T-helper 17 cell (primary cell): ENCODE measurements at places on chromosomes 1 and 21. TPM values are rescaled to one million over a fixed set of nuclear protein-coding genes. Genes with fewer than 3 reads are reported as not detected.

DNA sequence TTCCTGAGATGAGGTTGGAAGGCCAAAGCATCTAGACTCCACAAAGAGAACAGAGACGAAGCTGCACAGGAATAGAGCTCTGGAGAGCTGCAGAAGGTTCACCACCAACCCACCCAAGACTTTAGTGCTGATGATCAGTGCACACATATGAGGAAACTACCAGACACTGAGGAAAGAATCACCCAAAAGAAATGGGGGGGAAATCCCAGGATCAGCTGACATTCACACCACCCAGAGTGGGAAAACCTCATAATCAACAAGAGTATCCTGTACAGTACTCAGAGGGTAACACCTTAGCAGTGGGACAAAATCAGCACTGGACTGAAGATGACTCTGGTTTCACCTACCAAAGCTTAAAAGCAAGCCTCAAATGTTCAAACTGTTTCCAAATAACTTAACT, 36.4 kb downstream of the DENND1B start:
- H3K4me1 ChIP-seq, result peaks cover 46% of the 10 kb centered on the region
- peaks cover 6% of the 10 kb centered on the region for H3K36me3 ChIP-seq
- no peak overlapping the region for H3K27ac ChIP-seq
- H3K4me3 ChIP-seq, result no peak overlapping the region

DNA sequence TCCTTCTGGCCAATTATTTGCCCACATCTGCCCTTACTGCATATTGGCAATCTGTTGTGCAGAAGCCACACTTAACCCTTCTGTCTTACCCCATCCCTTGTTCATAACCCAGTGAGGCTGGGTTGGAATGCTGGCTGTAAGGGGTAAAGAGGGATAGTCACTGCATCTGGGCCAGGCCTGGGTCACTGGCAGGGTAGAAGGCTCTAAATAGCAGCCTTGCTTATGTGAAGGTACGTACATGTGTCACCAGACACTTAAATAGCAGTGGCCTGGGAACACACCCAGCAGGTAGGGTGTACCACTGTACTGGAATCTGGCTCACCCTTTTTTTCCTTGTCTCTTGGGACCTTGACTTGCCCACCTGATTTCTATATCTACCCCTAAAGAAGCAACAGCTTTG, 9.9 kb upstream of the TARS2 start:
- no peaks in the 10 kb centered on the region for H3K36me3 ChIP-seq
- peaks cover 10% of the 10 kb centered on the region for H3K4me1 ChIP-seq
- H3K27me3 ChIP-seq, result no peaks in the 10 kb centered on the region
- no peak overlapping the region for H3K4me3 ChIP-seq

- no peak for DNase-seq
- H3K27ac ChIP-seq, result peak overlapping the region; percentile 29
Measured at GRCh38 chr1:210689826-210690225, 361.1 kb downstream of the HHAT start.

- no peak overlapping the region for H3K4me3 ChIP-seq
- no peaks in the 10 kb centered on the region for H3K36me3 ChIP-seq
- no peak for DNase-seq
- peaks cover 13% of the 10 kb centered on the region for H3K27me3 ChIP-seq
- H3K27ac ChIP-seq, result no peak overlapping the region
Measured at GRCh38 chr1:224896130-224896781, 33.2 kb upstream of the DNAH14 start.

FABP3 gene
- not detected for total RNA-seq

ELAPOR1 gene
- 30.6 TPM for total RNA-seq

ARMH1 gene
- 56.8 TPM for total RNA-seq

CYP4X1 gene
- total RNA-seq, result not detected

MYBPHL gene
- total RNA-seq, result not detected

DNA sequence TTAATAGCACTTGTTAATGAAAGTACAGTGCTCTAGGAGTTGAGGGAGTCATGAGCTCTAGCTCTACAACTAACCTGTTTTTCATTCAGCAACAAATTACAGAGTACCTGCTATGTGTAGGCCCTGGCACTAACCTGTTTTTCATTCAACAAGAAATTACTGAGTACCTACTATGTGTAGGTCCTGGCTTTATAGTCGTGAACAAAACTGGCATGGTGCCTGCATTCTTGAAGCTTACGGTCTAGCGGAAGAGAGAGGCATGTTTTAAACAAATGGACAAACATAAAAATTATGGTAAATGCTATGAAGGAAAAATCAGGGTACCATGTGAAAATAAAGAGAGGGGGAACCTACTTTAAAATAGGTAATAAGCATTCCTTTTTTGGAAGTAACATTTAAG, 2.2 kb upstream of the UBAP2L start:
- no peaks in the 10 kb centered on the region for H3K27me3 ChIP-seq
- DNase-seq, result no peak
- H3K27ac ChIP-seq, result peak overlapping the region; percentile 99
- H3K4me1 ChIP-seq, result peaks cover 39% of the 10 kb centered on the region

CLCA4 gene
- total RNA-seq, result not detected

APP gene
- 87.9 TPM for total RNA-seq

- peaks cover 53% of the 10 kb centered on the region for H3K4me1 ChIP-seq
- no peak for DNase-seq
Measured at GRCh38 chr1:12450756-12451559, 167.1 kb downstream of the DHRS3 start.

DNA sequence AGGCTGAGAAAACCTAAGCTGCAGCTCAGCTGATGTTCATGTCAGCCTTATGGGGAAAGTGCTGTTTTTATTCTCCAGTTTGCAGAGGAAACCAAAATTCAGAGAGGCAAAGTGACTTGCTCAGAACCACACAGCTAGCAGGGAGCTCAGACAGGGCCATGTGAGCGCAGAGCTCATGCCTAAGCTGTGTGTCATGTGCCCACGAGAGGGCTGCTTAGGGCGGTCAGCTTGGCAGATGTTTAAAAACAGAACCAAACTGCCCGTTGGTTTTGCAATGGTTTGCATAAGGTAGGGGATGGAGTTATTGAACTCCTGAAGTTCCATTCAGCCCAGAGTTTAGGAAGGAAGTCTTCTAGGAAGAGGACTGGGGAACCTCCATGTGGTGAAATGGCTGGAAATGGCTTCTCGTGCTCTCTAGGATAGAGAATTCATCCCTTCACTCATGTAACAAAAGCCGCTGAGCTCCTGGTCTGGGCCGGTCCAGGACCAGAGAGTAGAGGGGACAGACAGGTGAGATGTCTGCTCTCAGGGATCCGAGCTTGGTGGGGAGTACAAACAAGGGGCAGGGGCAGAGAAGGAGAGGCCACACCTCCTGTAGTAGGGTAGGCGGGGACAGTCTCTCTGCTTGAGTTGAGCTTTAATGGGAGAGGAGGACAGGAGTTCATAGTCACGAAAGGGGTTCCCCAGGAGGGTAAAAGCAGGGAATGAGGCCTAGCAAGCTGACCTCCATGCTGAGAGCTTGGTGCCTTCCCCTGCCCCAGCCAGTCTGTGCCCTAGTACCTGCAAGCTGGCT, 46.9 kb downstream of the ARHGEF10L start:
- no peaks in the 10 kb centered on the region for H3K36me3 ChIP-seq
- H3K27me3 ChIP-seq, result peaks cover 45% of the 10 kb centered on the region
- H3K4me1 ChIP-seq, result peaks cover 2% of the 10 kb centered on the region
- no peak for DNase-seq

DNA sequence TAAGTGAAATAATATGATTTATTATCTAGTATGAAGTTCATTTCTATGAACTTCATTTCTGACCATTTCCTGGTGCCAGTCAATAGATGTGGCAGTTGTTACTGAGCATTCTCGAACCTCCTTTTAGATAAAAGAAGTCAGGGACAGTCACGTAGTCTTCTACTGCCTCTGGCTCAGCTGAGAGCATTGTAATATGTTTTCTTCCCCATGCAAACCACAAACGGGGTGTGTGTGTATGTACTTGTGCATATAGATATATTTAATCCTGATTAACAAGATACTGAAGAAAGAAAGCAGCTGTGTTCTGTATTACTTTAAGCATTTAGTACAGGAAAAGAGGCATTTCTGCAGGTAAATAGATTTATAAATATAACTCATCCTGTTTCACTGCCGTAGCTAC, 21.6 kb downstream of the ZNF684 start:
- no peaks in the 10 kb centered on the region for H3K27me3 ChIP-seq
- no peaks in the 10 kb centered on the region for H3K4me1 ChIP-seq
- no peak overlapping the region for H3K27ac ChIP-seq
- no peak overlapping the region for H3K4me3 ChIP-seq
- DNase-seq, result no peak
- H3K36me3 ChIP-seq, result no peaks in the 10 kb centered on the region

SLC6A9 gene
- 0.62 TPM for total RNA-seq

DNA sequence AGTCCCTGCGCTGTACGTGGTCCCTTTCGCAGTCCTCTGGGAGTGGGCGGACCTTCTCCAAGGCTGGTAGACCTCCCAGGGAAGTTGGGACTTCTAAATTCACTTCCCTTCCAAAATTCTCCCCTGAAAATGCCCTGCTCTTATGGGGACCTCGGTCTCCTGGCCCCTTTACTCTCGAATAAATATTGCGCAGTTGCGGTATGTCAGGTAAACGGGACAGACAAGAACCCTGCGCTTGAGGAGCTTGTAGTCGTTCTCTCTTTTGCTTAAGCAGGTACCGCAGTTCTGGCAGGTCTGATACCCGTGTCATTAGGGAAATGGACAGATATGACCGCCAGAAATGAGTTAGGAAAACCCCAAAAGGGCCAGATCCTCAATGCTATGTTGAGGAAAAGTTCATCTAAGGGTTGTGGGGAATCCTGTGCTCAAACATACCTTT, 561 bp downstream of the KIF2C start:
- peaks cover 6% of the 10 kb centered on the region for H3K4me1 ChIP-seq
- peaks cover 4% of the 10 kb centered on the region for H3K36me3 ChIP-seq
- no peaks in the 10 kb centered on the region for H3K27me3 ChIP-seq
- peak overlapping the region; percentile 91 for H3K27ac ChIP-seq
